Activated CD4-positive, alpha-beta T cell treated with anti-CD3 and anti-CD28 coated beads, Interleukin-2, amount 50 U/mL, for 24 hours (primary cell): ENCODE measurements at places on chromosomes 1 and 21.

GRCh38 chr21:24375201-24375600 is 1232.1 kb downstream of the MRPL39 start:
- no peak for DNase-seq

DNA sequence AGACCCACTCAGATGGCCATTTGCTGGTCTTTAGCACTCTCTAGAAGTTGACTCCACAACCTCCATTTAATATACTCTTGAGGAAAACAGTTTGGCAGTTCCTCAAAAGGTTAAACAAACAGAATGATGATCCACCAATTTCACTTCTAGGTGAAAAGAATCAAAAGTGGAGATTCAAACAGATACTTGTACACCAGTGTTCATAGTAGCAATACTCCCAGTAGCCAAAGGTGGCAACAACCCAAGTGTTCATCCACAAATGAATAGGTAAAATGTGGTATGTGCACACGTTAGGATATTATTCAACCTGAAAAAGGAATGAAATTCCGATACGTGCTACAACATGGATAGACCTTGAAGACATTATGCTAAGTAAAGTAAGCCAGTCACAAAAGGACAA is 6.3 kb downstream of the PRCC start:
- no peak for DNase-seq

DNA sequence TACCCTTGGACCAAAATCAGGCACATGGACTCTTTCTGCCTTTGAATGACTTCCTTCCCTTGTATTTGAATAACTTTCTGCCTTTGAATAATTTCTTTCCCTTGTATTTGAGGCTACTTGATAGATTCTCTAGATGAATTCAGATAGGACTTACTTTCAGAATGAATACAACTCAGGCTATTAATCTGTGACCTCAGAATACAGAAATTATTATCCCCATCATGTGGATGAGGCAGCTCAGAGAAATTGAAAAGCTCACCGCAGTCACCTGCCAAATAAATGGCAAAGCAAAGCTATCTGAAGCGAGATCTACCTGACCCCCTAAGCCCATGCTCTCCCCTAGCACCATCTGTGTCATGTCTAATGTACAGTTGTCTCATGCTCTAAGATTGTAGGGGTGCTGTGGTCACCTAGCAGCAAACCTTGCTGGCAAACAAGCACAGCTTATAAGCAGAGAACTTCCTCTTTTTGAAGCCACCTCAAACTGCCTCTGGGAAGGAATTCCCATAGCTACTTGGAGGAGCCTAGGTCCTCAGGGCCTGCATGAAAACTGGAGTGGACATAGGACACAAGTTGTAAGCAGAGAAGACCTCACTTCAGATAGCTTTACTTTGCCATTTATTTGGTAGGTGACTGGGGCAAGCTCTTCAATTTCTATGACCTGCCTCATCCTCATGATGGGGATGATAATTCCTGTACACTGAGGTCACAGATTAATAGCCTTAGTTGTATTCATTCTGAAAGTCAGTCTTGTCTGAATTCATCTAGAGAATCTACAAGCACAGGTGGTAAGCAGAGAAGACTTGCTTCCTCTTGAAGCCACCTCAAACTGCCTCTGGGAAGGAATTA is 66.1 kb downstream of the FASLG start:
- no peak for DNase-seq

GRCh38 chr1:227729881-227730629 is 5.0 kb downstream of the JMJD4 start:
- no peak for DNase-seq
